Testis (tissue), 5 donors: ENCODE measurements at places on chromosomes 13 and 19. TPM values are rescaled to one million over a fixed set of nuclear protein-coding genes. Genes with fewer than 3 reads are reported as not detected.

COX7A1 gene
- total RNA-seq, result 4.8 TPM

PRR19 gene
- 18.3 TPM for total RNA-seq

KIR2DL1 gene
- not detected for total RNA-seq

TRPM4 gene
- total RNA-seq, result 45.7 TPM

CEACAM1 gene
- total RNA-seq, result 13.7 TPM
